Transverse colon (tissue), 4 donors: ENCODE measurements at places on chromosomes 1 and 21.

GRCh38 chr1:97791251-97791650, 129.6 kb downstream of the DPYD start:
- no peak for DNase-seq

DNA sequence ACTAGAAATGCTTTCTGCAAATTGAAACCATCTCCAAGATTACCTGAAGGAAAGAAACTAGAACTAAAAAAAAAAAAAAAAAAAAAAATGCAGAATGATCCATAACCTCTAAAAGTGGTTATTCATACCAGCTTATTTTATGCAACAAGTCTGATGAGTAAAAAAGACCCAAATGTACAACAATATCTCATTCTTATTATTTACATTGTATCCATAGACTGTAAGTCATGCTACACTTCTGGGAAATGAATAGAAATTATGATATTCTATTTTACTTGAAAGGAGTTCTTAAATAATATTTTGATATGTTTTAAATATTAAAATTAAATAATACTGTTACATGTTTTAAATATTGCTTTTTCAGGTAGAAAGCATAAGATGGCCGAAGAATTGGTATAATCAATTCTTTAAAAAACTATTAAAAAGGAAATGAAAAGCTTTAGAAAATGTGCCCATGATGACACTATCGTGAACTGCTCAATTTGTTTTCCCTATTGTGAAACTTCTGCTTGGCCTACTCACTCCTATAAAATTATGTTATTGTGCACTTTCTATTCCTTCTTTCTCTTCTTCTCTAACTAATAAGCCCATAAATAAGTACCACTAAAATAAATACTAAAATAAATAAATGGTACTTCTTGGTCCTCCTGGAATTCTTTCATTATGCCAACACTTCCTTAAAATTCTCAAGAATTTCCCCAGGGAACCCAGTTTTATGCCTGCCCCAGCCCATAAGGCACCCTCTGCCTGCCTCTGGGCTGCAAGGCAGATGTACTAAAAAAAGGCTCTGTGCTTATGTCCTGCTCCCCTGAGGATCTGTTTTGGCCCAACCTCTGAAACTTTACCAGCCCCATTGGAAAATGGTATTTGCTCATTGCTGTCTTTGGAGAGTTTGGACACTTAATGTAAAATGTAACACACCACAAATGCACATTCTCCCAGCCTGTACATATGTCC, 18.1 kb downstream of the SAMSN1 start:
- no peak for DNase-seq

DNA sequence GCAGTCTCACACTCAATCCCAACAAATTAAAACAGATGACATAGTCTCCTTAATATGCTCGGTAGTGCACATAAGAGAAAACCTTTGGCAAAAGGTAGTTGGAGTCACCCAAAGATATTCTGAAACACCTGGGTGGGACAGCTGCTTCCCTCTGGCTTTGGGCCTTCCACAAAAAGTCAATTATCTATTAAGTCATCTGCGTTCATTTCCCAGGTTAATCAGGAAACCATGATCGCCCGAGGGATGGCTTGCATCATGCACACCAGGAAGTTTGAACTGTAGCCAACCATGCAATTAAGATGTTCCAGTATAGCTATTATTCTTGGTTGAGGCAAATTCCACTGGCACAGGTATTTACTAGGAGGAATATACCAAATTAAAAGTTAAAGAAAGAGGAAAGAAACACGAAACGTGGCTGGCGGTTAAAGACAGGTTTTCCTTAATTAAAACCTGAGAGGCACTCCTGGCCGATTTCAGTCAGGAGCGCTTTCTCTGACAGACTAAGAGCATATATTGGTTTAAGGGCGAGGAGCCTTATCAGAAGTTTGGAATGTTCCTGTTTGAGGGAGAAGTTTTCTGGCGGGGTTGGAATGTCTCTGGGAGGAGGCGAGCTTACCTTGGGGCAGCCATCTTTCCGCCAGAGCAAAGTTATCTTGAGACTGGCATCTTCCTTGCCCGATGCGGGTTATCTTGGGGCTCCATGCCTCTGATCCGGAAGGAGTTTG, 19.9 kb downstream of the CLDN17 start:
- no peak for DNase-seq

DNA sequence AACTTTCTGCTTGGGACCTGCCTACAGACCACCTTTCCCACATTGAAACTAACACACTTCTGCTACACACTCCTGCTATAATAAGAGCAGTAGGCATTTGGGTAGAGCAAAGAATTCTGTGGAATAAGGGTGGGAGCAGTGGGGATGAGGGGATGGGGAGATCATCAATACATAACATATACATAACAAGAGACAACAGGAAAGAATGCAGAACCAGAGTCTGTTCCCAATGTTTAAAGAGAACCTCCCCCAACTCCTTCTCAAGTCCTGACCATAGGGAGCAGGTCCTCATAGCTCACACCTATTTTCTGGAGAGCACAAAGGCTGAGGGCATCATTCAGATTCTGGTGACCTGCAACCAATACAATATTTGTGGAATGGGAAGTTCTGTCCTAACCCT, 121.6 kb upstream of the BARHL2 start:
- no peak for DNase-seq

DNA sequence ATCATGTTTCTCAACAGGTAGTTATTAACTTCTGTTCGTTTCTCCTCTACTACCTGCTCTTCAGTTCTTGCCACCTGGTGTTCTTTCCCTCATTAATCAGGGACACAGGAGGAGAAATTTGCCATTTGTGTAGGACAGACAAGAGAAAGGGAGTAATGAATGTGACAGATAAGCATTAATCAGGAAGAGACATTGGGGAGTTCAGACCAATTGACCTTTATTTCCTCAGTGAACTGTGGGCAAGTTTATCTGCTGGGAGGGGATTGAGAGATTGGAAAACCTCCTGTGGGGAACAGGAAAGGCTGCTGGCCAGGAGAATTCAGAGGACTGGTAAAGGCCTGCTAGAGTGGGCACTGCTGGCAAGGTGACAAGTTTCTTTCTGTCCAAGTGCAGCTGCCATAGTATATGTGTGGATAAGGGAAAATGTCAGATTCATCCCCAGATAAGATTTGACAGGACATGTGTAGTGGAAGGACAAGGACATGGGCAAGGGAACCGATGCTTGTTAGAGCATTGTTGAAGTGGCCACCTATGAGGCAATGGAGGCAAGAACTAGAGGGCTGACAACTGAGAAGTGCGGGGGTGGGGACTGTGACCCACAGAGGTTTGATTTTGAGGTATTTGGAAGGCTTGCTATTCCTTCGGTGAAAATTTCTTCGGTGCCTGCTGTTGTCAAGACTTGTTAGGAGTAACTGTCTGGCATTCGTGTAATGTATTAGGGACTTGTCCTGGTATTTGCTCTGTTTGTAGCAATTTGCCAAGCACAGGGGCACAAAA, 12.6 kb downstream of the SZT2 start:
- no peak for DNase-seq

GRCh38 chr1:69321311-69321710, 246.4 kb upstream of the LRRC7 start:
- DNase-seq, result no peak
